ENCODE measurements at places on chromosomes 13 and 19.

GRCh38 chr13:99495466-99496183 is 5.6 kb upstream of the TM9SF2 start:
- DNase-seq, result no peak

GRCh38 chr13:42880056-42880605 is 98.7 kb downstream of the FAM216B start:
- DNase-seq, result no peak

- DNase-seq, result no peak
Observed at GRCh38 chr13:29496241-29496712, 99.2 kb downstream of the SLC7A1 start.

- DNase-seq, result no peak
Observed at GRCh38 chr13:70203661-70204229, 95.5 kb upstream of the KLHL1 start.

DNA sequence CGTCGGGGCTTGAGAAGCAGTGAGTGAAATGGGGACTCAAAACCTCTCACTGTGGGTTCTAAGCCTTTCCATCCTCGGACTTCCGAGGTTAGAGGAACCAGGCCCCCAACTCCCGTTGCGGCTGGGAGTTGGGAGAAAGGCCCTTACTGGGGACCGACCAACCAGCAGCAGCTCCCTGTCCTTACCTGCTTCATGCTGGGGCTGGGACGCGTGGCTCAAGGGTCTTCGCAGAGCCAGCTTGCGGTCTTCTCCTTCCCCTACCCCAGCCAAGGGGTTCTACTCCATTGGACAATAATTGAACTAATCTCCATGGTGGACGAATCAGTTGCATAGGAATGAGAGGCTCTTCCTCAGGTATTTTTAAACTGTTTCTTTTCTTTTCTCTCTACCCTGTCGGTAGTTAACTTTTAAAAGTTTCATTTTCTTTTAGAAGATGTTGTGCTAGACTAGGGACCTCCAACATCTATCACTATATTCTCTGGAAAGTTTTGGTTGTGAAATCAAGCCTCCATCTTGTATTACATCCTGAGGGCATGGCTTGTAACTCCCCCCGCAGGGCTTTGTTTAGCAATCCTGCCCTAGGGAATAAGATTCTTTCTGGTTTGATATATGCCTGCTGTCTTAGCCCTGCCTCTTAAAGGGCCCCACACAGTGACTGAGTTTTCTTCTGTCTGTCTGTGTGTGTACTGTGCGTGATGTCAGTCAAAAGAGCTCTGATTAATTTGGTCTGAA is 1027.1 kb upstream of the PCDH9 start:
- DNase-seq, result no peak

DNA sequence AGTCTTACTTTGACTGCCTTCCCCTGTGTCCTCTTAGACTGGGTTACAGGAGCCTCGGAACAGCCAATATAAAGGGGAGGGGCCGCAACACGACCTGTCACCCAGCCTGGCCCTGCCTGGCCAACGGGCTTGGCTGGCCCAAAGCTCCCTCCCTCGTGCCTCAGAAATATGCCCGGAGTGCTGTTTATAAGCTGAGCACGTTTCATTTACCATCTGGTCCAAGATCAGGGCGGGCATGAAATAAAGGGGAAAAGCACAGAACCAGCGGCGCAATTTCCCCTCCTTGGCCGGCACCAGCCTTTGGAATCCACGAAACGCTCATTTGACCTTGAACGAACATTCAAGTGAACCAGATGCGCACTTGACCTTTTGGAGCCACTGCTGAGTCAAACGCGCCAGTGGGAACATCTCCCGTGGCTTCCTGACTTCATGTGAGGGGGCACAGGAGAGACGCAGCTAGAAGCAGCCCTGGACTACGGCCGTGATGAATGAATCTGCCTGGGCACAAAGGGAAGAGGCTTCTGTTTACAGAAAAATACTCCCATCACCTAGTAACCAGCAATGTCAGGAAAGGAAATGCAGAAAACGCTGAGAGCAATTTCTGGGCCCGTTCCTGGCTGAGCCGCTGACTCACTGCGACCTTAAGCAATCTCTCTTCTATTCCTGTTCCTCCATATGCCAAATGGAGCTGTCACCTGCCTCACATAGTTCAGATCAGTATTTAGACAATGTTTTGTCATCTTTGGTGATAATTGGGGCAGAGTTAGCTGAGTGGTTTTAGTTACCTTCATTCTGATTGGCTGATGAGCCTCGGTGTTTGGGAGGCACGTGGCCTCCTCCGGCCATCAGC is 53.3 kb downstream of the RFX2 start:
- no peak for DNase-seq

Data from activated CD4-positive, alpha-beta T cell treated with anti-CD3 and anti-CD28 coated beads for 24 hours (primary cell).